ENCODE measurements at places on chromosomes 1 and 21.
A peak's percentile ranks its signal among the peaks of the same experiment; 100 is the strongest.

GRCh38 chr1:99384021-99384420 lies 119.7 kb downstream of the PLPPR4 start:
- no peak for DNase-seq

DNA sequence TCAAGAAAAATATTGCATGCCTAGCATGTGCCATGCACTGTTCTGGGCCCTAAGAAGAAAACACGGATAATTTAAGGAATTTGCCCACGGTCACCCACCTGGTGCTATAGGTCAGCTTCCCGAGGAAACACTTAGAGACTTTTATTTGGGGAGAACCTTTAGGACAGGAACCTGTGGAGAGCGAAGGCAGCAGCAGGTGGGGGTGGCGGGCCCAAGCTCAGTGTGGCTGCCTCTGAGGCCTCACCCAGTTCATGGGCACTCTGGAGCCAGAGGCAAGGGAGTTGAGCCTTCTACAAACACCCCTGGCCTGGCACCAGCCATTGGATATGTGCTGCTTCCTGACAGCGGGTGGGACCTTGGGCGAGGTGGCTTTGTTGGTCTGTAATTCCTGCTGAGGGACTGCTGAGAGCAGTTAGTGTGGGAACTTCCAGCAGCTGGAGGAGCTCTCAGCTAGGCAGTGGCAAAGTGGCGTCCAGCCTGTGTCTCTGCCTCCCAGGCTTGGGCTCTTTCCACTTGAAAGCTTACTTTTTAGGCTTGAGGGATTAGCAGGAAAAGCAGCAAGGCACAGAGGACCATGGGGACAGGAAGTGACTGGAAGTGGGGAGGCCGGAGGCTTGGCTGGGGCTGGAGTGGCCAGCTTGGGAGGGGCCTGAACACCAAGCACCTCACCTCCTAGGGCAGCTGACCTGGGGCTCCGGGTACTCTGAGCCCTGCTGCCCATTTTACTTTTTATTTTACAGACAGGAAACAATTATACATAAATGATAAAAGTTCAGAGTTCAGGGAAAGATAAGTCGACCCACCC lies 19.1 kb downstream of the MRPL37 start:
- no peak for DNase-seq

DNA sequence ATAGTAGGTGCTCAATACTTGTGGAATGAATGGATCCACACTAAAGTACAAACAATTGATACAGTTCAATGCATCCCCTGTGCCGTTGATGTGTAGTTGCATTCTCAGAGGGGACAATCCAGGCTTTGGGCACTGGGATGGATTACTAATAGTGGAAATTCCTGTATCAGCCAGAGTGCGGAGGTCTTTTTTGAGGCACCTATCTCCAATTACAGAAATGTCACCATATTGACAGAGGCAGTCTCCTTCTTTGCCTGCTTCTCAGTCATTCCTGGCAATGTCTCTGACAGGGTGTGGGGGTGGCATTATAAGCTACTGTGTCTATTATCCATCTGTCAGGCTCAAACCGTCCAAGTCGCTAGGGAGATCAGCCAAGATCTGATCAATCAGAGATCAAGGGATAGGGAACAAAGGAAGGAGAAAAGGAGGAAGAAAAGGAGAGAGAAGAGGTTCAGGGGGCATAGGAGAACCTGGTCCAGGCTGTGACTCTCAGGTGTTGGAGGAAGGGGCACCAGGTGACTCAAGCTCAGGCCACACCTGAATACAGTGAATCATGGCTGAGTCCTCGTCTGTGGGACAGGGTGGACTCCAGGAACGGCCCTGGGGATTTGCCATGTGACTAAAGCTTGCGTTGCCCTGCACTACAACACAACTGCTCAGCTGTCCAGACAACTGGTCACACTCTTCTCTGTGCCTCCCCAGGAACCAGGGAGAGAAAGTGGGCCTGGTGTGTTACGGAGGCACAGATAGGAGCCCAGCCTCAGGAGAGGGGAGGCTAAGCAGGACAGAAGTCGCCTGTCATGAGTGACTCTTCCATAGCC lies 3.4 kb upstream of the LAMB3 start:
- no peak for DNase-seq

GRCh38 chr1:232518349-232518748 lies 111.6 kb downstream of the SIPA1L2 start:
- no peak for DNase-seq

DNA sequence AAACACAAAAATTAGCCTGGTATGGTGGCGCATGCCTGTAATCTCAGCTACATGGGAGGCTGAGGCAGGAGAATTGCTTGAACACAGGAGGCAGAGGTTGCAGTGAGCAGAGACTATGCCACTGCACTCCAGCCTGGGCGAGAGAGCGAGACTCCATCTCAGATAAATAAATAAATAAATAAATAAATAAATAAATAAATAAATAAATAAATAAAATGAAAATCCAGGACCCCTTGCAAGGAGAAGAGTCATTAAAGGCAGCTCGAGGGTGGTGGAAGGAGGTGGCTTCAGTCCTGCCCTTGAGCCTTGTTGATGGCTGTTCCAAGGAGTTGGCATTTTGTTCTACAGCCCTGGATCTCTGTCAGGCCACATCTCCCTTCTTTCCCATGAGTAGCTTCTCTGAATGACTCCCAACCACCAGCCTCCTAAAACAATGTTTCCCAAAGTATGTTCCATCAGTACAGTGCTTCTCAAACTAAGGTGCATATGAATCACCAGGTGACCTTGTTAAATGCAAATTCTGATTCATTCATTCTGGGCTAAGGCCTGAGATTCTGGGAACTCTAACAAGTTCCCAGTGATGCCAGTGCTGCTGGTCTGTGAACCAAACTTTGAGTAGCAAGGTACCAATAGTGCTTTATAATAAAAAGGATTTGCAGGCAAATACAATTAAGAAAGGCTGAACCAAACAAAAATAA lies 99.0 kb downstream of the KCNN3 start:
- DNase-seq: no peak

DNA sequence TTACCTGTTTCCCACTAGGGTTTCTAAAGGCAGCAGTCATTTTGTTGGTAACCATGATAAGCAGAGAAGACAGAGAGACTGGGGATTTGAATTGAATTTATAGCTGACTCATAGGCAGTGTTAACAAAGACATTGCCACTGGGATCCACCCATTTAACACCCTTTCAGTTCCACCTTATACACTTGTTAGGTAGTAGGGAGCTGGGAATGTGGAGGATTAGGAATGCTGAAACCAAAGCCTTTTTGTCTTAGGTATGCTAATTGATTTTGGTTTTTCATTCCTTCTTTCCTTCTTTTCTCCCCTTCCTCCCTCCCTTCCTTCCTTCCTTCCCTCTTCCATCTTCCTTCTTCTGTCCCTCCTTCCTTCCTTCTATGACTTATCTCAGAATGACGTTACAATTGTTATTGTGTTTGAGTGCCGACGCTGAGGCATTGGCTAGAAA lies 7.5 kb upstream of the EVI5 start:
- DNase-seq: no peak

- DNase-seq: no peak
These were observed 13.7 kb downstream of the ZBTB17 start for GRCh38 chr1:15962176-15962575.

- no peak for DNase-seq
These were observed 21.4 kb upstream of the SLC9A1 start for GRCh38 chr1:27176323-27176722.

DNA sequence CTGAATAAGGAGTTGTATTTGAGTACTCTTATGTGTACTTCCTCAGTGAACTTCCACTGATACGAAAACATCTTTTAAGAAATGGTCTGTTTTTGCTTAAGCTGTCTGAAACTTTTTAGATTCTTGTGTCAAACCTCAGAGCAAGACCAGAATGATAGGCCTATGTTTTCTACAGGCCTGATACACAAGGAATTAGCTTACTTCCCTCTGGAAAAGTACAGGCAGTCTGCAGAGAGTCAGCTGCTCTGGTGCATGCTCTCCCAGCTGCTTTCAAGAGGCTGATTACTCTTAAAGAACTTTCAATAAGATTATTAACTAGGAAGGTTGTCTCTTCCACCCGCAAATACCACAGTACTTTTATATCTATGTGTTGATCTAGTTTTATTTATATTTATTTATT lies 9.5 kb downstream of the SNX27 start:
- DNase-seq: no peak

DNA sequence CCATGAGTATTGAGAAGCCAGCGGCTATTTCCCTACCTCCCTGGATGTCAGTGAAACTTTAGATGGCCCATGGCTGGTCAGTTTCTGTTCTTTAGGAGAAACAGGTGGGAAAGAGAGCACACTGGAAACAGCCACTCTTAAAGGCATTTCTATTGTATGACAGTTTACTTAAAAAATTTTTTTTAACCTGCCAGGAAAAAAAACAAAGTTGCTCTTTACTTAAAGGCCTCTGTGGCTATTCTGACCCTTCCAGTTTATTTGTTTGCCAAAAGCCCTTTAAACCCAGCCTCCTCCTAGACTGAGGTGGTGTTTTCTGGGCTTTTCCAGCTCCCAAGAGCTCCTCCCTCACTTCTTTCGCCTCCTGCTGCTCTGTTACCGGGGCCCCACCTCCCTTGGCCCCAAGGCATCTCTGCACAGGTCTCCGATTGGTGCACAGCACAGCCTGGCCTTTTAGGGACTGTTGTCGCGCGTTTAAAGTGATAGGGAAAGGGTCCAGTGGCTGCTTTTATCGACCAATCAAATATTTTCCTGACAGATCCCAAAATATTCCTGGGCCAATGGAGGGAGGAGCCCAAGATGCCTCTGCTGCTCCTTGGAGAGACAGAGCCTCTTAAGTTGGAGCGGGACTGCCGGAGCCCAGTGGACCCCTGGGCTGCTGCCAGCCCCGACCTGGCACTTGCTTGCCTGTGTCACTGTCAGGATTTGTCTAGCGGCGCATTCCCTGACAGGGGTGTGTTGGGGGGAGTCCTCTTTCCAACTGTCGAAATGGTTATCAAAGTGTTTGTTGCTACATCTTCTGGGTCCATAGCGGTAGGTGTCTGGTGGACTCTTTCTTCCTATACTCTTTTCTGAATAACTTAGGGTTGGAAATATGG lies at the start of gene SH3BGR:
SH3BGR (plus strand) TSS at position 639 of the 875 bp plus-strand sequence; CDS start at position 766, 127 bp downstream.
- no peak for DNase-seq

- DNase-seq: peak; percentile 70
These were observed 5.3 kb upstream of the SRP9 start for GRCh38 chr1:225772323-225772768.

GRCh38 chr1:34743775-34744174 lies 11.1 kb upstream of the GJB5 start:
- no peak for DNase-seq

- no peak for DNase-seq
These were observed 145.3 kb downstream of the PSMG1 start for GRCh38 chr21:39037807-39038405.

DNA sequence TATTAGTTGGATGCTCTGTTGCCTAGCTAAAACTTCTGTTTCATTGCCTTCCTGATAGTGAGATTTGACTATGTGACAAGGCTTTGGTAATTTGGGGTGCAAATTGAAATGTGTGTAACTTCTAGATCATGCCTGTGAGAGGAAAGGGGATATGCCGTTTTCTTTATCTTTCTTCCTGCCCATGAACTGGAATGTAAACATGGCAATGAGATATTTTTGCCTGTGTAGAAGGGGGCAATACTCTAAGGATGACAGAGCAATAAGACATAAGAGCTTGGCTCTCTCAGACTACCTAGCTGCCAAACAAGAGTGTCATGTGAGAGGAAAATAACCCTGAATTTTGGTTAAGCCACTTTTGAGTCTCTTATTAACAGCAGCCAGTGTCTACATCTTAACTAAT lies 49.7 kb downstream of the RAP1A start:
- no peak for DNase-seq

DNA sequence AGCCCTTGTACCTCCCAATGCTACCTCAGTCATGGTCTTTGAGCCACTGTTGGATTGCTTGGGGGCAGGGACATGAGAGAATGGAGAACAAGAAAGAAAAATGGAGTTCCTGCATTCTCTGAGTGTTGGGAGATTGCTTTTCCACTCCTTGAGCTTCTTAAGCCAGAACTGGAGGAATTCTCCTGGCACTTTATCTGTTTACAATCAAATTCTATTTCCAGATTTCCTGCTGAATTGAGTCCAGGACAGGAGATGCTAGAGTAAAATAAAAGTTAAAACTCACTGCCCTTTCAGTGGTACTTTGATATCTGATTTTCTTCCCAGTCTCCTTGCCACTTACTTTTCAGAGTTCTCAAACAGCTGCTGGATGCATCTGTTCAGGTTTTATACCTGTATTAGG lies 24.4 kb upstream of the DEPDC1 start:
- no peak for DNase-seq

DNA sequence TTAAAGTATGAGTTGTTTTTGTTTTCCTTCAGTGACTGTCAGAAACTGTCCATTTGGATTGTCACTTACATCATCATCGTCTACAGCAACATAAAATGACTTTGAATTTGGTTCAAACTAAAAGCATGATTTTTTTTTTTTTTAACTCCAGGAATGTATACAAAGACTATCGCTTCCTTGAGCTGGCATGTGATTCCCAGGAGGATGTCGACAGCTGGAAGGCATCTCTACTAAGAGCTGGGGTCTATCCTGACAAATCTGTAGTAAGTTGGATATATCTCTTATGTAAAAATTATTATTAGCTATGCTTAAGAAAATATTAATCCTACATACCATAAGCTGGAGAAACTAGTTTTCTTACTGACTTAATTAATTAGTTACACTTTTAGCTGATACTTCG lies 111.9 kb upstream of the C1orf105 start:
- no peak for DNase-seq

DNA sequence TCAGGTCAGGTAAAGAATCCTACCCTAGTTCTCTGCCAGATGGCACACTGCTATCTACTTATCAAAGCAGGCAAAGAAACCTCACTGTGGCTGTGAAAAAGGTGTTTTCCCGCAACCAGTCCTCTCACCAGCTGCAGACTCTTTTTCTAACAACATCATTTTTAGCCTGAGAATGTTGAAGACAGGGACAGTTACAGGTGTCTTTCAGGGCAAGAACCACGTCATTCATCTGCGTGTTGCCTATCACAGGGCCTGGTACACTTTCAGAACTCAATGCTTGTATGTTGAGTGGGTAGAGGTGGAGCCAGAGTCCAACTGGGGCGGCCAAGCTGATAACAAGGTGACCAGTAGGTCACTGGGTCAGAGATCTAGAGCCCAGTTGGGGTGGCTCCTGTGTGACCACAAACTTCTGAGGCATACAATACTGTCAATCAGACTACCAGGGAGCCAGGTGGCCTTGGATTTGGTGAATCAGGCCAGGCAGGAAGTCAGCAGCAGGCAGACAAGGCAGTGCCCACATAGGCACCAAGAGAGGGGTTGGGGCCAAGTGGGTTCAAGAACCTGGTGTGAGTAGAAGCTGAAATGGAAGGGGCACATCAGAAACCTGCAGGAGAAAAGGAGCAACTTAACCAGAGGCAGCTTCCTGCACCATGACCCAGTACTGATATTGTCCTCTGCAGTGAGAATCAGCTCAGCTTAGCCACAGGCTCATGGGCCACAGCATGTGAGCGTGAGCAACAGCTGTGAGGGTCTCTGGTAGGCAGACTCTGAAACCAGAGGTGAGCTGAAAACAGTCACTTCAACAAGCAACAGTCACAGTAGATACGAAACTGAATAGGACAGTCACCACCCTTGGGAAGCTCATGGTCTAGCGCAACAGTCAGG lies 123.6 kb downstream of the DTL start:
- DNase-seq: no peak

All from GM04504 (cell line).